ENCODE measurements at places on chromosomes 6 and 20.
A peak's percentile ranks its signal among the peaks of the same experiment; 100 is the strongest.

DNA sequence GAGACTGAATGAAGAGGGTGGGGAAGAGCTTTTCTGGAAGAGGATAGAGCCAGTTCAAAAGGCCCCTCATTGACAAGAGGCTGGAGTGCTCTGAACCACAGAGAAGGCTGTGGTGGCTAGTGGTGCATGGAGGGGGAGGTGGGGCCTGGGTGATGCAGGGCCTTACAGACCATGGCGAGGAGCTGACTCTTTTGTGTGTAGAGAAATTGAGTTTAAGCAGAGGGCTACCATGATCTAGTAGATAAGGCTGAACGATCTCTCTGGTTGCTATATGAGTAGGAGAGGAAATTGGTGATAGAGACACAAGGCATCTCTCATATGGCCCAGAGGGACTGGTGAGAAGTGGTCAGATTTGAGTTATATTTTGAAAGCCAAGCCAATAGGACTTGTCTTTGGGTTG is 137.6 kb downstream of the UST start:
- no peak for DNase-seq

- DNase-seq, result no peak
Observed at GRCh38 chr6:80454661-80455365, 348.3 kb downstream of the BCKDHB start.

DNA sequence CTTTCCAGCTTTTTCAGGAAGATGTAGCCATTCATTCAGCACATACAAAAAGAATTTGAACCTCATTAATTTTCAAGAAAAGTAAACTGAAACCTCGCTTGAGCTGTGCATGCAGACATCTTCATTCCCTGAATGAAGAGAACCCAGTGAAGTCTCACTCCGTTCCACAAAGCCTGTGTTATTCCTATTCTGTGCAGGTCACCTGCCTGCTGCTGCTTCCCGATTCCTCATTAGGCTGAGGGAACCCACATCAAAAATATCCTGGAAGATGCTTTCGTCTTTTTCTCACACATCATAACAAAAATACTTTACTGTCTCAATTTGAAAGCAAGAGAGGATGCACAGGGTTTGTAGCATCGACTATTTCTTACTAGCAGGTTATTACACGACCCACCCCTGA is 40.1 kb downstream of the TRMT6 start:
- no peak for DNase-seq

DNA sequence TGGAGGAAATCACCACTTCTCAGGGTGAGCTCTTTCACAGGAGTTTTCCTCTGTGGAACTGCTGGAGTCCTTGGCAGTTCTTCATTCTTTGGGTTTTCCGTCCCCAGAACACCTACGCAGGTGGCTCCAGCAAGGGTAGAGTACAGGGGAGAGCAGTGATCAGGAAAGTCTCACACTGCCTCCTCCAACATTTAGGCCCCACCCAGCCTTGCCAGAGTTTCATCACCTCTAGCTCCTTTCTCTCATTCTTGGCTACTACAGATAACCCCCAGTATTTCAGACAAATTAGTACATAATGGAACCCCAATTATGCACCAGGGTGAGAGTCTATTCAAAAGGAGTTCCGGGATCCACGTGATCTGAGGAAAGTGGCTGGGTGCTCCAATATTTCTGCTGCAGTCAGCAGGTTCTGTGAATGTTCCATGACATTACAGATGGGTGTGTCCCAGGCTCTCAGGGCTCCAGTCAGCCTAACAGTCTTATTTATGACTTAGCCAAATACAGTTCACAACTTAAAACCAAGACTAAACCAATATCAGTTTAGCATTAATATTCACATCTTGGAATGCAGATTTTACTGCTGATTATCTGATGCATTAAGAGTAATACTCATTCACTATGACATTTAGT is 44.6 kb downstream of the GPR63 start:
- no peak for DNase-seq

DNA sequence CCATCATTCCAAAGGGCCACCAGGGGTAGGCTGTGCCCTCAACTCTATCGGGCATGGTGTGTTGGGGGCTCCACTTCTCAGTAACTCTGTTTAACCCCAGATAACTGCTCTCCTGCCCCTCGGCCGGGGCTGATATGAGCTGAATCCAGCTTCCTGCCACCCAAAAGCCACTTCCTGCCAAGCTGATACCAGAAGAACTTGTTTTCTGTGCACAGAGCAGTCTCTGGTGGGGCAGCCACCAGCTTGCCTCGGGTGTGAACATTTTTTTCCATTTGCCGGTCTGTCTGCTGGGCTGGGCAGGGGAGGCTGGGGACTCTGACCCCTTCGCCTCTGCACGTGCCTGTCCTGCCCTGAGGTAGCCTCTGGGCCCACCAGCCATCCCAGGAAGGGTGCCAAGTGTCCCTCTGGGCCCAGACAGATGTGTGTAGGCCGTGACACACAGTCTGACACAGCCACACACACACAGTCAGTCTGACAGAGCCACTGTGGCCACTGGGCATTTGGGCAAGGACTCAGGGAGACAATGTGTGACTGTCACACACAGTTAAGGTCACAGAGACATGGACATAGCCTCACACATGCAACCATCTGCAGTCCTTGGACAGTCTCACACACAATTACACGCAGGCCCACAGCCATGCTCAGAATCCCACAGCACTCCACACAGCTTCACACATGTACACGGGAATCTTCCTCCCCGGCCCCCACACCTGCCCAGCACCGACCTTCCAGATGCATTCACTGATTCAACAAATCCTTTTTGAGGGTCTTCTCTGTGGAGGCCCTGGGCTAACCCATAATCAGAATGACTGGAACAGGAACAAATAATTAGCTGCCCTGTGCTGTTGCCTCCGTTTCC is 45.1 kb downstream of the NOL4L start:
- no peak for DNase-seq

- DNase-seq, result no peak
Observed at GRCh38 chr6:107628878-107629277, 139.0 kb downstream of the SOBP start.

GRCh38 chr6:33620856-33621710 is at the start of gene ITPR3:
TSS of gene ITPR3 (plus strand) at chr6:33621322. CDS start at chr6:33621603, 281 bp downstream.
- no peak for DNase-seq

DNA sequence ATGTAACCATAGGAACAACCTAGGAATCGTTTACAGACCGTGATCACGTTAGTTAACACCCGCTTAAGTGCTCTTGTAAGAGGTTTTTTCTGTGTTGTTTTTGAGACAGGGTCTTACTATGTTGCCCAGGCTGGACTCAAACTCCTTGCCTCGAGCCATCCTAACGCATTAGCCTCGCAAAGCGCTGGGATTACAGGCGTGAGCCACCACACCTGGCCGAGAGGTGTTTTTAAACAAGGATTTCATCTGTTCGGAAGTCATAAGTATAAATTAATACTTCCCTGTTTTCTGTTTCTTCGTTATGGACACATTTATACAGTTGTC is 727 bp downstream of the MRS2 start:
- DNase-seq, result no peak

GRCh38 chr6:157224951-157225574 is 98.3 kb downstream of the TMEM242 start:
- DNase-seq, result no peak

GRCh38 chr20:35311409-35311808 is 19.2 kb upstream of the FAM83C start:
- no peak for DNase-seq

DNA sequence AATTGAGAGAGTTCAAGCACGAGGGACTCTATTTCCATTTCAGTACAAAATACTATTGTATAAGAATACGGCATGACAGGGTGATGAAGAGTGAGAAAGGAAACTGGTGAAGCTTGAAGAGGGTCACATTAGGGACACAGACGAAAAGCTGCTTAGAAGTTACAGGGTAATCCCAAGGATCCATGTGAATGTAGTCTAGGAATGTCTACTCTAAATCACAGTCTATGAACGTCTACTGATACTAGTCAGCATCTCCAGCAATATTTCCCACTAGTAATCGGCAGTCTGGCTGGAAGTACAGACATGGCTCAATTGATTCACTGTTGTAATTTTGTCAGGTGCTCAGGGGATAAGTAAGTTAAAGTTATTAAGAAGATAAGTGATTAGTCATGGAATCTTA is 156.4 kb downstream of the ASCC3 start:
- no peak for DNase-seq

- no peak for DNase-seq
Observed at GRCh38 chr6:159013229-159013628, 13.2 kb upstream of the RSPH3 start.

DNA sequence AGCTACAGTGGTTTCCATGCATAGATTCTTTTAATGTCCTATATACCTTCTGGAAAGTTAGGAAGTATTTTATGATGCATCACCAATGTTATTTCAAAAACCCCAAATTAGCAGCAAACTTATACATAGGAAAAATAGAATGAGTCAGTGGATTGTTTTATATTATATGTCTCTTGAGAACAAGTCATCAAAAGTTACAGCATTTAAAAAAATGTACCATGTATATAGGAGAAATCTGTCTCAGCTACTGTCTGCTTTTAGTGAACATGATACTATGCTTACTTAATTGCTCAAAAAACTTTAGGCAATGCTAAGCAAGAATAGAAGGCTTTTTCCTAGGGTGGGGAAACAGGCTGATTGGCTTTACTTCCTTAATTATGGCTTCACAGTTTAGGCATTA is 365.3 kb downstream of the SAMD5 start:
- DNase-seq, result peak; percentile 28

DNA sequence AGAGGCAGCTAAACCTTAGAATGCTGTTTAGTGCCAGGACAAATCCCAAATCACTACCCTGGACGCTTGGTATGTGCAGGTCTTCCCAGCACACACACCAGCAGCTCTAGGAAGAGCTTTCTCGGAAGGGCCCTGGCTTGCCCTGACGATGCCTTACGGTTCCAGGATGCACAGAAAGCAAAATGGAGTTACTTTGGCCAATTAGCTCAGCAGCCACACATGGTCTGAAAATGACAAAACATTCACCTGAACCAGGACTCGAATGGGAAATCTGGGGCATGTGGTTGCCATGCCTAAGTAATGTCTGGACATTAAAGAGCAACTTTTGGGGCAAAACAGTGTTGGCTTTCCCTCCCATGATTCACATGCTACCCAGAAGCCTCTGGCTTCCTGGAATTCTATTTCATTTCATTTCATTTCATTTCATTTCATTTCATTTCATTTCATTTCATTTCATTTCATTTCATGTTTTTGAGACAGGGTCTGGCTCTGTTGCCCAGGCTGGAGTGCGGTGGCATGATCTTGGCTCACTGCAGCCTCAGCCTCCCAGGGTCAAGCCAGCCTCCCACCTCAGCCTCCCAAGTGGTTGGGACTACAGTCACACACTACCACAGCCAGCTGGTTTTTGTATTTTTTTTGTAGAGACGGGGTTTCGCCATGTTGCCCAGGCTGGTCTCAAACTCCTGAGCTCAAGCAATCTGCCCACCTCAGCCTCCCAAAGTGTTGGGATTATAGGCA is 153.3 kb downstream of the ZDHHC14 start:
- DNase-seq, result no peak

GRCh38 chr6:118787724-118788423 is 106.1 kb upstream of the ASF1A start:
- DNase-seq, result no peak

GRCh38 chr6:161139766-161140553 is 133.9 kb downstream of the AGPAT4 start:
- DNase-seq, result no peak

DNA sequence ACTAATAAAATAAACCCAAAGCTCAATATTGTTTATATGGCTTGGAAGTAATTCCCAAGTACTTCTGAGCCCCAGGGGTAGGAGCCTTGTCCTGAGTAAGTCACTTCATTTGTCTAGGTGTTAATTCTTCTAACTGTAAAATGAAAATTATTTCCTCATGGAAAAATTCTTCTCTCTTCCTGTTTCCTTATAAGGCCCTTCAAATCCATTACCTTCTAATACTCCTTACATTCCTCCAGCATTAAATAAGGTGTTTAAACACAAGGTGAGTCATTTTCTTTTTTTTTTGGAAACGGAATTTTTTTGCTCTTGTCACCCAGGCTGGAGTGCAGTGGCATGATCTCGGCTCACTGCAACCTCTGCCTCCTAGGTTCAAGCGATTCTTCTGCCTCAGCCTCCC is 41.9 kb downstream of the PRR18 start:
- DNase-seq, result no peak

GRCh38 chr6:156685823-156686222 is 91.4 kb upstream of the ARID1B start:
- no peak for DNase-seq

- DNase-seq, result no peak
Observed at GRCh38 chr20:52493171-52493721, 301.7 kb upstream of the ZFP64 start.

- DNase-seq, result peak; percentile 65
Observed at GRCh38 chr6:166466178-166467122, 83.7 kb upstream of the MPC1 start.

- DNase-seq, result no peak
Observed at GRCh38 chr6:123519189-123519505, 117.6 kb downstream of the TRDN start.

GRCh38 chr6:159977255-159977903 is 8.5 kb downstream of the IGF2R start:
- no peak for DNase-seq

DNA sequence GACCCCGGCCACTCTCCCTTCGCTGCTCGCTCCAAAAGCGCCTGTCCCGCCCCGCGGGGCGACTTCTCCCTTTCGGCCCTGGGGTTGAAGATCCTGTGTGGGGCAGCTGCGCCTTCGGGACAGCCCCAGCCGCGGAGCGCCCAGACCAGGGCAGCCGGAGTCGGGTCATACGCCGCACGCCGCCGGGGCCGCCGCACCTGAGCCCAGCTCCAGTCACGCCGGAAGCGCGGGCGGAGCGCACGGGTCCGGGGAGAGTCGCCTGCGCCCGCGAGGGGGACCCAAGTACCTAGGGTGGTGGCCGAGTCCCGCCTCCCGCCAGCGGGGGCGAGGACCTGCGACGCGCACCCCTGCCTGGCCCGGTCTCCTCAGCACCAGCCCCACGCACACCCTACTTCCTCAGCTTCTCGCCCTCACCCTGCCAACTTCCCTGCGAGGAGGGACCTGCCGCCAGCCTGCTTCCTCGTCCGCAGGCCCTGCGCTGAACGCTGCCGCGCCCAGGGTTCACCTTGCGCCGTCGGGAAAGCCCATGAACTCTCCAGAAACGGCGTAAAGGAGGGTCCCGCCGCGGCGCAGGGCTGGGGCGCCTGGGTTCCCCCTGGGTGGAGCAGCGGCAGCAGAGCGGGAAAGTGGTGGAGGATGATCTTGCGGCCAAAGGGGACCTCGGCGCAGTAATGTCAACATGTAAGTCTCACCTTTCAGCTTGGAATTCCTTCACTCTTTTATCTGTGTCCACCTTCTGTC is at the start of gene ADGRG6:
TSS of gene ADGRG6 (plus strand) at position 357 of the 741 bp plus-strand sequence. CDS start at position 680, 323 bp downstream.
- DNase-seq, result no peak

GRCh38 chr6:31450751-31451150 is 47.2 kb upstream of the MICB start:
- no peak for DNase-seq

GRCh38 chr6:168189200-168190013 is 110.4 kb upstream of the FRMD1 start:
- no peak for DNase-seq

- no peak for DNase-seq
Observed at GRCh38 chr6:75788894-75789293, 39.9 kb downstream of the MYO6 start.

Measured in AG04449 (cell line).